CD4-positive, CD25-positive, alpha-beta regulatory T cell (primary cell): ENCODE measurements at places on chromosomes 1 and 21. TPM values are rescaled to one million over a fixed set of nuclear protein-coding genes. Genes with fewer than 3 reads are reported as not detected.

FCGR3A gene
- total RNA-seq: not detected

- no peak overlapping the region for H3K27ac ChIP-seq
- peaks cover 3% of the 10 kb centered on the region for H3K27me3 ChIP-seq
- DNase-seq: no peak
- no peaks in the 10 kb centered on the region for H3K4me1 ChIP-seq
- H3K36me3 ChIP-seq: no peaks in the 10 kb centered on the region
Measured at GRCh38 chr1:24297187-24297851, 21.8 kb upstream of the GRHL3 start.

DNA sequence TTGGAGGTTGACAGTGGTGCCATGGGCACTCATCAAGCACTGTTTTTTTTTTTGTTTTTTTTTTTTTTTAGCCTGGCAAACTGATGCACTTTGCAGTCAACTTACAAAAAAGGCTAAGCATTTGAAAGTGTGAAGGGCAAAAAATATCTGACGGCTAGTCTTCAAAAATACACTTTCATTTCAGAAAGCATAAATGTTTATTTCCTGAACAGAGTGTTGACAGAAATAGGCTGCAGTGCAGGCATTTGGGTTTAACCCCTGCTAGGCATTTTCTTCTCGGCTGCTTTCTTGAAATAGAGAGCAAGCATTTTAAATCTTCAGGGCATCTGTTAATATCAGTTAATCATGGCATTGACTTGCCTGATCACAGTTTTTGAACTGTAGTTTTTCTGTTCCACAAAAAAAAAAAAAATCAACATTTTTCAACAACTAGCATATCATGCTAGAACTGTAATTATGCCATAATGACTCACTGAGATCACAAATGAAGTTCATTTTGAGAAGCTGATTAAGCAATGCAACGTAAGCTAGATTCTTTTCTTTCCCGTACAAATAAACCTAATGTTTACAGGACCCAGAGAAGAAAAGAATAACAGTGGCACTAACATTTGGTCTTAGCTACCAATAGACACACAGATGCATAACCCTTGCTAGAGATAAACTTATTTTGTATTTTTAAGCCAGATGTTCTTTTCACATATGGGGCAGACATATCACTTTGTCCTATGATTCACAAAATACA lies 100.4 kb upstream of the USH2A start:
- no peak overlapping the region for H3K27ac ChIP-seq
- H3K27me3 ChIP-seq: no peaks in the 10 kb centered on the region
- DNase-seq: no peak
- no peak overlapping the region for H3K4me3 ChIP-seq
- H3K36me3 ChIP-seq: no peaks in the 10 kb centered on the region

- no peak for DNase-seq
- H3K36me3 ChIP-seq: no peaks in the 10 kb centered on the region
- H3K4me1 ChIP-seq: no peaks in the 10 kb centered on the region
- no peaks in the 10 kb centered on the region for H3K27me3 ChIP-seq
- H3K27ac ChIP-seq: no peak overlapping the region
Measured at GRCh38 chr1:238399558-238399957, 508.8 kb upstream of the ZP4 start.

GRCh38 chr1:204780630-204781029 lies 90.0 kb upstream of the NFASC start:
- no peaks in the 10 kb centered on the region for H3K27me3 ChIP-seq
- no peaks in the 10 kb centered on the region for H3K36me3 ChIP-seq
- no peak overlapping the region for H3K27ac ChIP-seq
- no peak for DNase-seq
- H3K4me1 ChIP-seq: no peaks in the 10 kb centered on the region

PDZK1IP1 gene
- total RNA-seq: 0.94 TPM

DNA sequence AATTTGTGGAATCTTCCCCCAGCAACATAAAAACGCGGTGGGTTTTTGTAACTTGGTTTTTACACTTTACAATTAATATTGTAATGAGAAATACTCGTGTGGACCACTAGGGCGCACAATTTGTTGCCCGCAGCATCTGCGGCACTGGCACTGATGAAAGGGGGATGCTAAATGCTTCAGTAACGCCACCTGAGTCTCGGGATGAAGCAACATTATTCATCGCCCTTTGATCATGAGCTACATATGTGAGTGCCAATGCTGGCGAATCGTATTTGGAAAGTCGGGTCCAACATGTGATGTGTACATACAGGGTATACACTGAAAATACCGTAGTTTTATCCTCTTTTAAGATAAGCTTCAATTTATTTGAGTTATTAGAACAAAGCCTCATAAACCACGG lies 34.2 kb upstream of the COX20 start:
- H3K27ac ChIP-seq: no peak overlapping the region
- peaks cover 4% of the 10 kb centered on the region for H3K4me1 ChIP-seq
- no peaks in the 10 kb centered on the region for H3K27me3 ChIP-seq
- peak; percentile 45 for DNase-seq
- no peak overlapping the region for H3K4me3 ChIP-seq
